ENCODE measurements at places on chromosomes 13 and 19.

DNA sequence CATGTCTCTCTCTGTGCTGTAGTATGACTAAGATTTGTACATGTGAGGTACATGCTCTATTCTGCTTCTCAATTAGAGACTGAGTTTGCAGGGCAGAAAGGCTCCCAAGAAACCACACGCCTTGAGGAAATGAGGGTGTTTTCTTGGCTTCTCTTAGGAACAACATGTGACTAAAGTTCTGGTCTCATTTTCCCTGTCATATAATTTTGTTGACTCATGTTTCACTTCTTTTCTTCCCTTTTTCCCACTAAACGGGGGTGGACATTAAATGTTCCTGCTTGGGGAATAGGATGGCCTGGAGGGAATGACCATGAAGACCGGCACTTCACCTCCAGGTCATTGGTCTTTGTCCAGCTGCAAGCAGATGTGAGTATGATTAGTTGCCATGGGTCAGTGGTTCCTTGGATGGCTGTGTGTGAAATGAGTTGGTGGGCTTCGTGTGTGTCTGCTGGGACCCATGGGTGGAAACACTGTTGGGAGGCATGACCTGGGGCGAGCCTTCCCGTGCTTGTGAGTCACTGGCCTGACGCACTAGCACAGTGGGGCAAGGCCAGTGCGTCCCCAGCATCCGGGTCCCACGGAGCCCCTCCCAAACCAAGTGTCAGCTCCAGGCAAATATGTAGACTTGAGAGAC is 56.6 kb downstream of the COL4A1 start:
- DNase-seq, result no peak

DNA sequence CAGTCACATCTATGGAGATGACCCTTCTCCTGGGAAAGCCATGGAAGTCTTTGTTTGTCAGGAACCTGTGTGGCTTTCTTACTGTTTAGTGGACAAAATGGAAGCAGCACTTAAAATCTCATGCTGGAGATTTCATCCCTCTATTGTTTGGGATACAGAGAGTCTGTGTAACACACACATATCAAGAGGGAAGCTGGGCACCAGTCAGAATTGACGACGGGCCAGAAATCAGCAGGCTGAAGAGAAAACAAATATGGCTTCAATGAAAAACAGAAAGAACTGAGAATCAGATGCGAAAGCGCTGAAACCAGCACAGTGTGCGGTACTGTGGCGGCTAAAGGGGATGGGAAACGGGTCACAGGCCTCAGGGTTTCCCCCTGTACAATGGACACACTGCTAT is 72.2 kb upstream of the WASF3 start:
- DNase-seq, result peak; percentile 23

- no peak for DNase-seq
Observed at GRCh38 chr19:18738961-18739690, 52.0 kb downstream of the COMP start.

GRCh38 chr13:22198001-22198400 is 527.1 kb downstream of the FGF9 start:
- no peak for DNase-seq

GRCh38 chr13:85661675-85662074 is 137.5 kb downstream of the SLITRK6 start:
- DNase-seq, result no peak

- no peak for DNase-seq
Observed at GRCh38 chr13:43937839-43938238, 58.1 kb downstream of the LACC1 start.

GRCh38 chr19:9296336-9296735 is 13.3 kb downstream of the ZNF699 start:
- no peak for DNase-seq

Data from midbrain (tissue), 1 donor.